ENCODE measurements at places on chromosomes 5 and 9.

- no peak for DNase-seq
These were observed 102.8 kb upstream of the ADAMTSL1 start for GRCh38 chr9:18371141-18371540.

GRCh38 chr5:14406554-14406849, 175.1 kb upstream of the OTULINL start:
- no peak for DNase-seq

DNA sequence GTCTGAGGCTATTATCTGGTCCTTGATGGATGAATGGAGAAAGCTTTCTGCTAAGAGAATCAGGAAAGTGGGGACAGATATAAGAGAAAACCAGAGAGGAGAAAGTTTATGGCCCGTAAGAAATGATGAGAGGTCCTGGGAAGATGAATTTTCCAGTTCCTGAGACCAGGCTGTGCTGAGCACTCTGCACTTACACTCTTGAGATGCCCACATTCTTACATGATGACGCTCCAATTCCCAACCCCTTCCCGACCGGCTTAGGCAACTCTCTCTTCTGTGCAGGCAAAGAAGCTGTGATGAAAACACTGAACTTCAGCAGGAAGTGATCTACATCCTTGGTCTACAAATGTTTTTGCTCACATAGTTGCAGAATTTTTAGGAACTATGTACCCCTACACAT, 417.0 kb downstream of the ARHGEF28 start:
- DNase-seq = no peak

GRCh38 chr5:161342886-161343285, 203.6 kb downstream of the GABRB2 start:
- no peak for DNase-seq

- no peak for DNase-seq
These were observed 13.1 kb downstream of the NACC2 start for GRCh38 chr9:136081826-136082495.

GRCh38 chr9:88826771-88827181, 164.5 kb upstream of the S1PR3 start:
- no peak for DNase-seq

DNA sequence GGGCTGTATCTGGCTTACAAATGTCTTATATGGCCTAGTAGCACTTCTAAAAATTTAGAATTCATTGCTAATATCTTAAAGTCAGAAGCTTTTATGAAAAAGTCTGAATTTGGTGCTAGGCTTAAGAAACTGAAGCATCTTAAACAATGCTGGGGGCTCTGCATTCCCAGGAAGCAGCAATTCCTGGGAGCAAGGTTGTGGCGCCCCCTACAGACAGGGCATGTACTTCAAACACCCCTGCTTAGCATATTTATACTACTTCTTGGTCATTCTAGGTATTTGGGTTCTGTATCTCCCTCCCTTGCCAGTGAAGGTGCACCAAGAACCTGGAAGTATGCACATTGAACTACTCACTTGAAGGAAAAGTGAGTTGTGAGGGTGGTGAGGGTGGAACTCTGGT, 64.6 kb upstream of the GRIA1 start:
- no peak for DNase-seq

Measured in stimulated activated CD8-positive, alpha-beta memory T cell treated with anti-CD3 and anti-CD28 coated beads, Interleukin-15, amount 100 ng/mL, for 1 hour (primary cell).